ENCODE measurements at places on chromosomes 7 and 10.
A peak's percentile ranks its signal among the peaks of the same experiment; 100 is the strongest.

DNA sequence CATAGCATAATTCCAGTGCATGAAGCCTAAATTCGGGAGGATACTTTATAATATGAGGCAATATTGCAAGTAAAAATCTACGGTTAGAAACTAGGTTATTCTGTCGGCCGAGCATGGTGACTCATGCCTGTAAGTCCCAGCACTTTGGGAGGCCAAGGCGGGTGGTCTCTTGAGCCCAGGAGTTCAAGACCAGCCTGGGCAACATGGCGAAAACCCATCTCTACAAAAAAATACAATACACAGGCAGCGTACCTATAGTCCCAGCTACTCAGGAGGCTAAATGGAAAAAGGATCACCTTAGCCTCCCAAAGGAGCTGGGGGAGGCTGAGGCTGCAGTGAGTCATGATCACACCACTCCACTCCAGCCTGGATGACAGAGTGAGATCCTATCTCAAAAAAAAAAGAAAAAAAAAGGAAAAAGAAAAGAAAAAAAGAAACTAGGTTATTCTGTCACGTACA is 14.2 kb downstream of the SKAP2 start:
- no peak for DNase-seq

DNA sequence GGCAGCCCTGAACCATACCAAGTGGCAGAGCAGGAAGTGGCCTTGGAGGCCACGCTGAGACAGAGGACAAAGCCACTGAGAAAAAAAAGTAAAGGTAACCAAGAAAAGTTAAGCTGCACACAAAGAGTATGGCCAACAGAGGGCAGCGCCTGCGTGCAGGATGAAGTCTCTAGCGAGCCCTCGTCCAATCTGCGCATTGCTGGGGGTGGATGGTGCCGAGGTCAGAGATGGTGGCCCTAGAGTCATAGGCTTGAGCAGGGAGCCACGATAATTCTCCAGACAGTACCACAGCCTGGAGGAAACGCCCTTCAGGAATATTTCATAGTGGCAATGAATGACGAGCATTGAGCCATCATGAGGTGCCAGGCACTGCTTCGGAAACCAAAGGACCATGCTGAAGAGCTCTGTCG is 9.7 kb downstream of the ATP6V0E2 start:
- DNase-seq = peak; percentile 77

- no peak for DNase-seq
Measured at GRCh38 chr10:71975871-71976725, 11.9 kb downstream of the CHST3 start.

DNA sequence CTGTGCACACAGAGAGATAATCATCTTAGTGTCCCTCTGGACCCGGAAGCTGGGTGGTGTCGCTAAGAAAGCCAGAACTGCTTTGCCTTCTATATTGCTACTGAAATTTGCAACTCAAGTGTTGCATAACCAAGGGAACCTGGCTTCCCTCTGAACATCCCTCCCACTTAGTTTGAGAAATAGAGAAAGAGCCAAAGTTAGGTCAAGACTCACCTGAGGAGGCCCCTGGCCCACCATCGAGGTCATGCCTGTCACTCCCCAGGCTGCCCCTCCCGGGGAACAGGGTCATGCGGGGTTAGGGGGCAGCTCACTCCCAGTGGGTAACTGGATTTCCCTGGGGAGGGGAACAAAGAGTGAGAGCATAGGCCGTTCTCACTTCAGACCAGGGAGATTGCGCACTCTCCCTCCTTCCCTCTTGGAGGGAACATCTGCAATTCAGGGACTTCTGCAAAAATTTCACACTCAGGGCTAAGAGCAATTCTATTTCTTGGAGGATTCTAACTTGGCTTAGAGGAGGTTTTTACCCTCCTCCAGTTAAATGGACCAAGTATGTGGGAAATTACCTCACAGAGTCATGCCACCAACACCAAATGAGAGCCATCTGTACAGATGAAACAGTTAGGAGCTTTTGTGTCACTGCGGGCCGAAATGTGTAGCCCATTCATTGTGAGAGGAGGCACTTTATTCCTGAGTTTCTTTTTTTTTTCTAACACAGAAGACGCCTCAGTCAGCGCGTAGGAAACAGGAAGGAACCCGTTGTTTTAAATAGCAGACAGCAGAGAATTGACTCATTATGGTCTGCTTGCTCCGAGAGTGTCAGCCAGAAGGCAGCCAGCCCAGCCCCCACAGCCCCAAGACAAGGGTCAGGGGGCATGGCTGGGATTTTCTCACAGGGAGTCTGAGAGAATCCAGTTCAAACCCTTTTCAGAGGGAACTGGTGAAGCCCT is 221.3 kb downstream of the ARHGAP12 start:
- DNase-seq = no peak

- no peak for DNase-seq
Measured at GRCh38 chr7:54546986-54547314, 4.8 kb downstream of the VSTM2A start.

DNA sequence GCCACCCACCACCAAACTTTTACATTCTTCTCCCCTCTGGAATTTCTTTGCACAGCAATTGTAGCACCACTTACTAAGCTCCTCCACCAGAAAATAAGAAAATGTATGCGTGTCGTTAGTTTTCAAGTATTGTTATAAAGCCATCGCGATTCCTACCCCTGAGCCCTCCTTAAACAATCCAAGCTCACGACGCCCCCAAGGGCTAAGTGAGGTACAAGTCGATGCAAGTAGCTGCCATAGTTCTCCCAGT is 1.3 kb downstream of the FRAT2 start:
- peak; percentile 37 for DNase-seq

DNA sequence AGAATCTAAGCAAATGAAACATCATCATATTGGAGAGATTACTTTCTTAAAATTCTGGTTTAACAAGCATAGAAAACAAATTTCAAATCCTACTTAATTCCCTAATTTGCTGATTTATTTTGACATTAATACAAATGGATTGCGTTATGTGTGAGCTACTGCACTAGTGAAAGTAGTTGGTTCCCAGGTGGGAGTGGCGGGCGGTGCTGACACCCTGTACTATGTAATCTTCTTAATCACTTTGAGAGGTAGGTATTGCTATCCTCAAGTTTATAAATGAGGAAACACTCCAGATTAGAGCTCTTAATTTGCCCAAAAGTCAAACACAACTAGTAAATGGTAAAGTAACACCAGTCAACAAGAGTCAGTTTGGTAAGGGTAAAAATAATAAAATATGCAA is 131.1 kb downstream of the ELAPOR2 start:
- no peak for DNase-seq

GRCh38 chr7:131497454-131497853 is 59.0 kb downstream of the PODXL start:
- DNase-seq = no peak

DNA sequence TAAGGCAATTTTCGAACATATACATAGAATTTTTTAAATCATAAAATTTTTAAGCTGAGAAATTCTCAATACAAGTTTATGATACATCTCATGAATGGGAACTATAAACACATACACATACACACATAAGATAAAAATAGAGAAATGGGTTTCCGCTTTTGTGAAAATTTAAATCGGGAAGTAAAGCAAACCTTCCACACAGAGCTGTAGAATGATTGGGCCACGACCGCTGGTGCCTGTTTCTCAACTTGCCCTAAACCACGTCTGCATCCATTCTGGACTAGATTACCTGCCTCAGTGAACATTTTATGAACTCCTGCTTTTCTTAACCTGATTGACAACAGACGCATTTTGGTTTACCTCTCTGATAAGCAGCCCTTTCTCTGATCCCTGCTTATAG is 264.4 kb downstream of the SKAP2 start:
- no peak for DNase-seq

- DNase-seq = no peak
Measured at GRCh38 chr7:87159538-87159937, 7.3 kb downstream of the DMTF1 start.

- no peak for DNase-seq
Measured at GRCh38 chr7:115038158-115038557, 116.3 kb downstream of the MDFIC start.

DNA sequence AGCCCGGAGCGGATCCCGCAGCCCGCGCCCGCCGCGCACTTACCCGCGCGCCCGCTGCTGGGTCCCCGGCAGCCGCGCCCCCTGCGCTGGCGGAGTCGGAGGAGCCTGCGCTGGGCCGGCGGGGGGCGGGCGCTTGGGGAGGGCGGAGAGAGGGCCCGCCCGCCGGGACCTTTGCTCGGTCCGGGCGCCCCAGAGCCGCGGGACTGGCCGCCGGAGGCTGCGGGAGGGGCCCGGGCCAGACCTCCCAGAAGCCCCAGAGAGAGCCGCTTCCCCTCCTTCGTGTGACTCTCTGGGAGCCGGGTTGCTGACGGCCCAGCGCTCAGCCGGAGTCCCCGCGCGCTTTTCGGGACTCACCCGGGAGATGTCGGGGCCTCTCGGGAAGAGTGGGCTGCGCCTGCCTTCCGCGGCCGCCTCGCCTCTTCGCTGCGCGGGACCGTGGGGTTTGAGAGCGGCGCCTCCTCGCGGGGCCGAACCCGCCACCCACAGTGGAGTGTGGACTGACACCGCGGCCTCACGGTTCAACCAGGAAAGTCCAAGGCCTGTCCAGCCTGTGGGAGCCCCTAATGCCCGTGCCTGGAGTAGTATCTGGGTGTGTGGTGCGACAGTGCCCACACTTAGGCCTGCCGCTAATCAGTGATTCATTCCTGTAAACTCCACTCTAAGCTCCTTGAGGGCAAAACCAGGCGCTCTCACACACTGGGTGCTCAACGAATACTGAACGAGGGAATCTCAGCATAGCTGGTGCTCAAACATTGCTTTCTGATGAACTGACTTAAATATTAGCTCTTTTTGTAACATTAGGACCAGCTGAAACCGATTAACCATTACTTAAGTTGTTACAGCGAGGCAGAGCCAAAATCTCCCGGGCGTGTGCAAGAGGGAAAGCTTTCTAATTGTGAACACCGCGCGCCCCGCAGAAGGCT is at the start of gene GSDME:
Gene GSDME (minus strand): TSS at position 112 of the 923 bp plus-strand sequence. CDS start 7,690 bp downstream, outside the sequence.
- peak; percentile 74 for DNase-seq

DNA sequence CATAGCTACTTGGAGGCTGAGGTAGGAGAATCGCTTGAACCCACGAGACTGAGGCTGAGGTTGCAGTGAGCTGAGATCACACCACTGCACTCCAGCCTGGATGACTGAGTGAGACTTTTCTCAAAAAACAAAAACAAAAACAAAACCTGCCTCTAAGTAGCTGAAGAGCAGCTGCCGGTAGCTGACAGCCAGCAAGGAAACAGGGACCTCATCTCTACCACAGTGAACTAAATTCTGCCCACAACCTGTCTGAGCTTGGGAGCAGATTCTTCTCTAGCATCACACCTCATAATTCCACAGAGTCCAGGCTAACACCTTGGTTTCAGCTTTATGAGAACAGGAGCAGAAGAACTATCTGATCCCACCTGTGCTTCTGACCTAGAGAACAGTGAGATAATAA is 246.2 kb downstream of the KCND2 start:
- no peak for DNase-seq

DNA sequence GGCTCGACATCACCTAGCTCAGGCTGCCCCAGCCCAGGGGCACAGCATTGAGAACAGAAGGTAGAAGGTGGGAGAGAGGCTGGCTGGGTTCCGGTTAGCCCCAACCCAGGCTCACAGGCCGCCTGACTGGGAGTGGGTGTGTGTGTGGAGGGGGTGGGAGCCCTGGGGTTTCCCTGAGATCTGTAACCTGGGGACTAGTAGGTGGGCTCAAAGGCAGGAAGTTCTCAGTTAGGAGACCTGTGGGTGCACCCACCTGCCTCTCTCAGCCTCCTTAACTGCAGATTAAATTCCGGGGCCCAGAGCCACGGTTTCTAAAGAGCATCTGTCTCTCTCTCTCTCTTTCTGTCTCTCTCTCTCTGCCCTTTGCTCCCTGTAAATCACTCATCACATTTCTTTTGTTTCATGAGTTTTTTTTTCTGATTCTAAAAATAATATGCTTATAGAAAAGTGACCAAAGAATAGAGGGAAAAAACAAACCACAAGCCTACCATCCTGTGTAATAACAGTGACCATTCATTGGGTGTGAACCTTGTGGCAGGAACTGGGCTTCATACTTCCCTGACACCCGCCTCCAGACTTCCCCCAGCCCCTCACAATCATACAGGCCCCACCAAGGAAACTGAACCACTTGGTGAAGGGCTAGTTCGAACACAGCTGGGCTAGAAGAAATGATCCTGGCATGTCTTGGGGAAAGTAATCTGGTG is 83.4 kb upstream of the SMNDC1 start:
- no peak for DNase-seq

GRCh38 chr7:6433784-6434615 is 13.8 kb downstream of the DAGLB start:
- no peak for DNase-seq

DNA sequence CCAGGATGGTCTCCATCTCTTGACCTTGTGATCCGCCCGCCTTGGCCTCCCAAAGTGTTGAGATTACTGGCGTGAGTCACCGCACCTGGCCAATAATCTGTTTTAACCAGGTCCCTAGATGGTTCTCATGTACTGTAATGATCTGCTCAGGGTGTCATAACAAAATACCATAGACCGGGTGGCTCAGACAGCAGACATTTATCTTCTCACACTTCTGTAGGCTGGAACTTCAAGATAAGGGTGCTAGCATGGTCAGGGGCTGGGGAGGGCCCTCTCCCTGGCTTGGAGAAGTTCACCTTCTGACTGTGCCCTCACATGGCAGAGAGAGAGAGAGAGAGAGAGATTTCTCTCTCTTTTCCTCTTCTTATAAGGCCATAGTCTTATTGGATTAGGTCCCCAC is 279.4 kb upstream of the LYZL1 start:
- no peak for DNase-seq

DNA sequence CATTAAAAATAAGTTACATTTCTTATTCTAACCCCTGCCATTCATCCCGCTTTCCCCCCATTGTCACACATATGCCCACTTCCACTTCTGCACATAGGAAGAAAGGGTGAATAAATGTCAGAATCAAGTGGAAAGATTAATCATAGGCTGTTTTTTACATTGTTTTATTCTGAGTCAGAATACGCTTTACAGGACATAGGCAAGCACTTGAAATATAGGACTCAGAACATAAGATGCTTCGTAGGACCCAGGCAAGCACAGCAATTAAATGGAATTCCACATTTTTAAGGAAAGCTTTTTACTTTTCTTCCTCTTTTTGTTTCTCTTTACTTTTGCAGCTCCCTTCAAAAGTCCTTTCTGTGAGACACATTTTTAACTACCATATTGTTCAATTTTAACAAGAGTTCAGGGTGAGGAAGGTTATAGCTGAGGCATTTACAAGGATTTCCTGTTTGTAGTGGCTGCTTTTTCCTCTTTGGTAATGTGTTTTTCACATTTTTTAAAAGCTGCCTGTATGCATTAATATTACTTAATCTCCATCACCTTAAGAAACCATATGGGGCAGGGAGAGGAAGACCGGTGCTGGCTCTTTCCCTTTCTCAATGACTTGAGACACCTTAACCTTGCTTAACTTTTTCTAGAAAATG is 130.0 kb downstream of the TES start:
- DNase-seq = no peak

GRCh38 chr7:40000734-40001315 is 50.8 kb downstream of the CDK13 start:
- no peak for DNase-seq

All from D341Med (cell line).